ENCODE measurements at places on chromosomes 5 and 9. TPM values are rescaled to one million over a fixed set of nuclear protein-coding genes. Genes with fewer than 3 reads are reported as not detected.

The NEUROG1 gene
- not detected for total RNA-seq

The FAM81B gene
- not detected for total RNA-seq

The IFNB1 gene
- not detected for total RNA-seq

The GTF3C5 gene
- 50.9 TPM for total RNA-seq

The QRFP gene
- total RNA-seq: not detected

The FAM221B gene
- not detected for total RNA-seq

The NKD2 gene
- total RNA-seq: not detected

The IFNA21 gene
- not detected for total RNA-seq

The FBLL1 gene
- total RNA-seq: 0.47 TPM

The GABRG2 gene
- not detected for total RNA-seq

The F12 gene
- 0.99 TPM for total RNA-seq

The DIAPH1 gene
- 38.1 TPM for total RNA-seq

The SOHLH1 gene
- total RNA-seq: not detected

The HMCN2 gene
- under 0.01 TPM for total RNA-seq

The KCTD16 gene
- 0.27 TPM for total RNA-seq

The CDH18 gene
- under 0.01 TPM for total RNA-seq

The FAM169A gene
- 0.45 TPM for total RNA-seq

The SPAAR gene
- 10.4 TPM for total RNA-seq

The GOLM1 gene
- 73.6 TPM for total RNA-seq

The LMBRD2 gene
- 6.9 TPM for total RNA-seq

The PCDHGB1 gene
- 0.99 TPM for total RNA-seq

The CNTNAP3B gene
- 128 TPM for total RNA-seq

The PRDM12 gene
- total RNA-seq: not detected

The TAF11L5 gene
- not detected for total RNA-seq

The COX7C gene
- total RNA-seq: 246 TPM

The FGFR4 gene
- 0.09 TPM for total RNA-seq

The RNF180 gene
- 6.4 TPM for total RNA-seq

The SLC1A1 gene
- 12.2 TPM for total RNA-seq

The UNC13B gene
- total RNA-seq: 42.8 TPM

The KCNIP1 gene
- total RNA-seq: not detected

The CDC37L1 gene
- 7.6 TPM for total RNA-seq

The HSPA5 gene
- total RNA-seq: 250 TPM

The ANKDD1B gene
- total RNA-seq: 0.09 TPM

Data from endothelial cell of coronary artery (primary cell).